Regular cardiac myocyte (primary cell): ENCODE measurements at places on chromosomes 1 and 21. TPM values are rescaled to one million over a fixed set of nuclear protein-coding genes. Genes with fewer than 3 reads are reported as not detected.

DIO1 gene
- not detected in 2 replicates for total RNA-seq

MTARC1 gene
- 1.2 and 4.8 TPM in 2 replicates for total RNA-seq

SPATA45 gene
- 1.1 TPM in 1 of 2 replicates, not detected in the other for total RNA-seq

MYBPH gene
- total RNA-seq, result not detected in 2 replicates

CIART gene
- total RNA-seq, result 4.8 and 5.9 TPM in 2 replicates

SMIM11 gene
- 2.7 and 5.6 TPM in 2 replicates for total RNA-seq

RGS4 gene
- total RNA-seq, result 919 and 1,715 TPM in 2 replicates
